ENCODE measurements at places on chromosomes 13 and 19.

DNA sequence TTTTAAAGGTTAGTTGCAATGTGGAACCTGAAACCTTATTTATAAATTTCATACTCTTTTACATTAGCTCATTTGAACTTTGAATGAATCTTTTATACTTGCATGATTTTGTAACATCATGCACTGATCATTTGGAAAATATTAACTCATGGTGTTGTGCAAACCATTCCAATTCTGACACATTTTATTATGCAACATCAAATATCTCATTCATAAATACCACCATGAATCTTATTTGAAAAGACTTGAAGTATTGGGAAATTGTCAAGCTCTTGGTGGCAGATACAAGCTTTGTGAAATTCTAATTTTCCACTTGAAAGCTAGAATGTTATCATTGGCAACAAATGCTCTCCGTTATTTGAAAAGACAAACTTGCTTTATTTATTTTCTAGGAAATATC lies 379.9 kb upstream of the PCDH20 start:
- DNase-seq: no peak

GRCh38 chr13:24261566-24261965 lies 47.8 kb upstream of the C1QTNF9 start:
- DNase-seq: peak; percentile 38

- peak; percentile 23 for DNase-seq
Measured at GRCh38 chr19:29260477-29261317, 47.7 kb upstream of the UQCRFS1 start.

DNA sequence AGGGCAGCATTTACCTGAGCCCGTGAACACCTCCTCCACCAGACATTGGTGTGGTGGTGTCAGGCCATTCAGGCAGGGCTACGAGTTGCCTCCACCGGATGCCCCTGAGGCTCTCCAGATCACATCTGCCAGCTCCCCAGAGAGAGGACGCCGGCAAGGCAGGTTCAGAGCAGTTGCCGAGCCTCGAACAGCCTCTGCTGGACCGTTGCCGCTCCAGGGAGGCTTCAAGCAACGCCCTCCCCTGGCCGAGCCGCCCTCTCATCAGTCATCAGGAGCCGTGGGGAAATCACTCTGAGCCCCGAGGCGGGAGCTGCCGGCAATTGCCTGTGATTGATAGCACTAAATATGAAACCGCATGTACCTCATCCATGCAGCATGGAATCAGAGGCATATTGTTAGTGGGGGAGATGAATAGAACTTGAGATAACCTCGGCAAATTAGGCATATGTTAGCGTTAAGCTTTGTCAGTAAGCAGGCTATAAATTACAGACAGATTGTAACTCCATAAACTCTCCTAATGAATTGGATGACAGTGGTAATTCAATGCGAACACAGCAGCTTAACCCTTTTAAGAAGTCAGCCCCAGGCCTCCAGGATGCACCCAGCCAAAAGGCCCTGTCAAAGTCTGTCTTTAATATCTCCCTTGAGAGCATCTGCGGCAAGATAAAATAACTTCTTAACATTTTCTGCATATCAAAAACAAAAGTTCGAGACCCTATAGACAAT lies 29.8 kb upstream of the SPACA7 start:
- no peak for DNase-seq

- DNase-seq: peak; percentile 27
Measured at GRCh38 chr13:41917641-41918040, 43.3 kb downstream of the VWA8 start.

GRCh38 chr19:33394723-33395560 lies 21.4 kb downstream of the CEBPG start:
- DNase-seq: no peak

DNA sequence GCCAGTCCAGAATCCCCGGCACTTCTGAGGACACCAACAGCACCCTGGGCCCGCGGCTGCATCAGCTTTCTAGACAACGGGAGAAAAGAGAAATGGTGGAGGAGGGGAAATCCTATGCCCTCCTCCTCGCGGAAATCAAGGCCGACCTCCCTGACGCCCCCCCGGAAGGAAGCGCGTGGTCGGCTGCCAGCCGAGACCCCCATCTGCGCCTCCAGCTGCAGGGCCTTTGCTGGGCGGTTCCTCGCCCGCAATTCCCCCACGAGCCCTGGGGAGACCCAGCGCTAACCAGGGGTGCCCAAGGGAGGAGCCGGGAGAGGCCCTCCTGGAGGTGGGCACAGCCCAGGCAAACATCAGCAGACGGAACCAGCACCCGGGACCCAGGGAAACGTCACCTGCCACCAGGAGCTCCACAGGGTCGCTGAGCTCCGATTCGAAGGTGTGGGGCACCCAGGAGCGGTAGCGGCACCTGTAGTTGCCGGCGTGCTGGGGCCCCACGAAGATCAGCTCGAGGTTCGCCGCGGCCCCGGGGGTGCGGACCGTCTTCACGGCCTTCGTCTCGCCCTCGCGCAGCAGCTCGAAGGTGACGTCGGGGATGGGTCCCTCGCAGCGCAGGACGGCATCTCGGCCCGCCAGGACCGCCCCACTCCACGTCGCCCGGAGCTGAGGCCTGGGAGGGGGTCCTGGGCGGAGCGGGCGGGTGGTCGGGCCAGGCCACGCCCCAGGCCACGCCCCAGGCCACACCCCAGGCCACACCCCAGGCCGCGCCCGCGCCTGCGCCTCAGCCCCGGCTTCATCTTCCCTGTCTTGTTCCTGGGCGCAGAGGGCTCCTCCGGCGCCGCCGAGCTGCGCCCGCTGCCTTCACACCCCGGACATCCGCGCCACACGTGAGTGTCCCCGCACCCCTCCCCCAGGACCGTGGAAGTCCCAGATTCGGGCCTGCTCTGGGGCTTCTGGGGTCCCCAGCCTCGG lies 6.0 kb downstream of the A1BG start:
- peak; percentile 73 for DNase-seq

GRCh38 chr13:39415008-39415802 lies 187.8 kb downstream of the LHFPL6 start:
- no peak for DNase-seq
